ENCODE measurements at places on chromosomes 16 and 17. TPM values are rescaled to one million over a fixed set of nuclear protein-coding genes. Genes with fewer than 3 reads are reported as not detected.
A peak's percentile ranks its signal among the peaks of the same experiment; 100 is the strongest.

OR3A2 gene
- not detected for total RNA-seq

CA5A gene
- not detected for total RNA-seq

AOC3 gene
- 344 TPM for total RNA-seq

PIRT gene
- total RNA-seq = not detected

RAMP2 gene
- 27.1 TPM for total RNA-seq

IL21R gene
- 0.65 TPM for total RNA-seq

- no peak overlapping the region for H3K4me3 ChIP-seq
- no peak for DNase-seq
- no peaks in the 10 kb centered on the region for H3K27me3 ChIP-seq
- H3K4me1 ChIP-seq = no peaks in the 10 kb centered on the region
- H3K36me3 ChIP-seq = no peaks in the 10 kb centered on the region
Measured at GRCh38 chr17:76189247-76189646, 48.2 kb upstream of the FOXJ1 start.

DNA sequence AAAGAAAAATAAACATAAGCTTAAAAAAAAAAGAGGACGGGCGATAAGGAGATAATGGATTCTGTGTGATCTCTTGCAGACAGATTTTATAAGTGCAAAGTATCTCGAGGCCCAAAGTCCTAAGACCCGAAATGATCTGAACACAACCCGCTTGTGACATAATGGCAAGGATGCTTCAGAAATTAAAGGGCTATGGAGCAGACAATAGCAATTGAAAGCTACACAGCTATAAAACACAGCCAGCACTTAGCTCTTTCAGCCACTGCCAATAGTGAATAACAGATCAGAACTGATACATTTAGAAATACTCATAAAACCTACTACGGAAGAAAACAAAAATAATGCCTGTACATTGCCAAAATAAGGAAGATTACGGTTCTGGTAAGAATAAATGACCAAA, 117.5 kb downstream of the ZFHX3 start:
- H3K36me3 ChIP-seq = no peaks in the 10 kb centered on the region
- H3K27ac ChIP-seq = no peak overlapping the region
- no peak overlapping the region for H3K4me3 ChIP-seq
- H3K4me1 ChIP-seq = no peaks in the 10 kb centered on the region

- no peaks in the 10 kb centered on the region for H3K27me3 ChIP-seq
- H3K4me3 ChIP-seq = no peak overlapping the region
- no peaks in the 10 kb centered on the region for H3K36me3 ChIP-seq
- no peak for DNase-seq
- H3K4me1 ChIP-seq = no peaks in the 10 kb centered on the region
Measured at GRCh38 chr16:71499775-71500364, 10.7 kb upstream of the ZNF19 start.

DNA sequence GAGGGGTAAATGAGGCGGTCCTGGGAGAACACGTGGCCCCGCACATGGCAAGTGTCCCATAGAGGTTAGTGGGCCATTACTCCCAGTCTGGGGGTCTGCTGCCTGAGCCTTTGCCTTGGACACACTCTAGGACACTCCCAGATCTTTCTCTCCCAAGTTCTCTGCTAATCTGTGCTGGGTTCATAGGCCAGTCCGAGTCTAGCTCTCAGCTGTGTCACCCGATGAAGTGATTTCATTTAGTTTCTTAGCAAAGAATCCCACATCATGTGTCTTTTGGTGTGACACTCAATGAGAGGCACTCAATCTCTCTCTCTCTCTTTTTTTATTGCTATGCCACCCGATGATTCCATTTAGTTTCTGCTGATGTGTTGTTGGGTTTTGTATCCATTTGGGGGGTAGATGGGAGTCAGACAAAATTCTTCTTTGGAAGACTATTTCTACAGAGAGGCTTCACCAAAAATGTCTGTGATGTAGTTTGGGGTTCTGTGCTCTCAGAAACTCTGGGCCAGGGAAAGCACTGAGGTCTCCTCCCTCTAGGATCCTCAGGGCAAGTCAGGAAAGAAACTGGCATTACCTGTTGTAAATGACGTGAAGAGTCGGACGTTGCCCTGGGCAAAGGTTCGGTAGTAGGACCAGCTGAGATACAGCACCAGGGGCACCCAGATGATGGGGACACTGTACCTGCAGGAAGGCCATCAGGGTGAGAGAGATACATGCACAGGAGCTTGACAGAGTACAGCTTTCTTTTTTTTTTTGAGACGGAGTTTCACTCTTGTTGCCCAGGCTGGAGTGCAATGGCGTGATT, 25.2 kb upstream of the MLKL start:
- H3K4me1 ChIP-seq = no peaks in the 10 kb centered on the region
- no peaks in the 10 kb centered on the region for H3K36me3 ChIP-seq
- H3K4me3 ChIP-seq = no peak overlapping the region
- no peak for DNase-seq

DNA sequence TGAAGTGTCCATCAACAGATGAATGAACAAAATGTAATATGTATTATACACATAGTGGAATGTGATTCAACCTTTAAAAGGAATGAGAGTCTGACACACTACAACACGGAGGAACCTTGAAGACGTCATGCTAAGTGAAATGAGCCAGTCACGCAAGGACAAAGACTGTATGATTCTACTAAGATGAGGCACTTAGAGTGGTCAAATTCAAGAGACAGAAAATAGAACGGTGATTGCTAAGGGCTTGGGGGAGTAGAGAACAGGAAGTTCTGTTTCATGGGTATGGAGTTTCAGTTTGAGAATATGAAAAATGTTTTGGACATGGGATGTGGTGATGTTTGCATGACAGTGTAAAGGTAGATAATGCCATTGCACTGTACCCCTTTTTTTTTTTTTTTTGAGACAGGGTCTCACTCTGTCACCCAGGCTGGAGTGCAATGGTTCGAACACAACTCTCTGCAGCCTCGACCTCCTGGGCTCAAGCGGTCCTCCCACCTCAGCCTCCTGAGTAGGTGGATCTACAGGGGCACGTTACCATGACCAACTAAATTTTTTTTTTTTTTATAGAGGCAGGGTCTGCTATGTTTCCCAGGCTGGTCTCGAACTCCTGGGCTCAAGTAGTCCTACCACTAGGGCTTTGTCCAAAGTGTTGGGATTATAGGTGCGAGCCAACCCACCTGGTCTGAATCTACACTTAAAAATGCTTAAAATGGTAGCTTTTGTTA, 2.9 kb upstream of the CCDC102A start:
- no peaks in the 10 kb centered on the region for H3K27me3 ChIP-seq
- no peak overlapping the region for H3K27ac ChIP-seq
- no peak overlapping the region for H3K4me3 ChIP-seq

GRCh38 chr16:74732707-74733350, 32.2 kb upstream of the MLKL start:
- DNase-seq = no peak
- no peaks in the 10 kb centered on the region for H3K27me3 ChIP-seq
- no peak overlapping the region for H3K27ac ChIP-seq
- H3K36me3 ChIP-seq = no peaks in the 10 kb centered on the region
- no peaks in the 10 kb centered on the region for H3K4me1 ChIP-seq

DNA sequence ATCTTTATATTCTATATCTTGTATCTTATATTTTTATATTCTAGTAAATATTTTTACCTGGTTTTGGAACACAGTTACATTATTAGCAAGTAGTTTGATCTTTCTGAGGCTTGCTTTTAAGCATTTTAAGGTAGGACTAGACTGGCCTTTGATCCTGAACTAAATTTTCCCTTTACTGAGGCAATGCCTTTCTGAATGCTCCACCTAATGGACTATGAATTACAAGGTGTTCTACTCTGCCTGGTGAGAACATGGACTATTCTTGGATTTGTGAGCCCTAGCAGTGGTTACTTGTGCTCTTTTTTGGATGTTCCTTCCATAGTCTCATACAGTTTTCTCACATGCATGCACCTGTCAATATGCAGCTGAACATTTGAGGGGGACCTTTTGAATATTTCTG, 32.5 kb upstream of the SMIM36 start:
- no peak overlapping the region for H3K27ac ChIP-seq
- H3K36me3 ChIP-seq = no peaks in the 10 kb centered on the region
- H3K4me1 ChIP-seq = no peaks in the 10 kb centered on the region
- H3K27me3 ChIP-seq = peaks cover 3% of the 10 kb centered on the region
- DNase-seq = no peak

GRCh38 chr17:82384730-82385481, 13.3 kb downstream of the UTS2R start:
- no peak overlapping the region for H3K27ac ChIP-seq
- H3K36me3 ChIP-seq = no peaks in the 10 kb centered on the region
- H3K4me3 ChIP-seq = no peak overlapping the region
- H3K27me3 ChIP-seq = no peaks in the 10 kb centered on the region

GRCh38 chr17:78883089-78883532, 19.9 kb downstream of the CEP295NL start:
- no peaks in the 10 kb centered on the region for H3K27me3 ChIP-seq
- H3K4me1 ChIP-seq = no peaks in the 10 kb centered on the region
- H3K4me3 ChIP-seq = no peak overlapping the region
- DNase-seq = peak; percentile 93

All from aorta (tissue), 5 donors.